ENCODE measurements at places on chromosomes 11 and 22. TPM values are rescaled to one million over a fixed set of nuclear protein-coding genes. Genes with fewer than 3 reads are reported as not detected.

Gene TESMIN
- polyA plus RNA-seq: 0.79 TPM

Gene SNX32
- polyA plus RNA-seq: 0.30 TPM

Gene ARHGAP20
- polyA plus RNA-seq: 3.9 TPM

Gene CD3D
- not detected for polyA plus RNA-seq

Gene CCDC34
- 3.9 TPM for polyA plus RNA-seq

Gene PANX2
- 1.1 TPM for polyA plus RNA-seq

Gene ARFIP2
- 79.1 TPM for polyA plus RNA-seq

Gene GAL3ST3
- 0.11 TPM for polyA plus RNA-seq

Gene TP53I11
- 6.3 TPM for polyA plus RNA-seq

Gene ART5
- polyA plus RNA-seq: 0.22 TPM

Gene PIK3C2A
- polyA plus RNA-seq: 42.3 TPM

Gene SYT7
- polyA plus RNA-seq: 0.60 TPM

Gene OR9I1
- polyA plus RNA-seq: not detected

Gene GDPD4
- polyA plus RNA-seq: not detected

Gene NLRP6
- polyA plus RNA-seq: not detected

Gene KCNA4
- polyA plus RNA-seq: not detected

Gene MS4A15
- not detected for polyA plus RNA-seq

Gene MB
- not detected for polyA plus RNA-seq

Gene OR2AG1
- not detected for polyA plus RNA-seq

Gene SF1
- polyA plus RNA-seq: 55.9 TPM

Gene GNG3
- polyA plus RNA-seq: not detected

Gene KRTAP5-2
- polyA plus RNA-seq: not detected

Gene ACTN3
- polyA plus RNA-seq: 0.11 TPM

Gene KRTAP5-8
- polyA plus RNA-seq: 0.06 TPM

Gene OR8G1
- not detected for polyA plus RNA-seq

Gene RAG1
- polyA plus RNA-seq: 0.33 TPM

Gene SLC25A45
- polyA plus RNA-seq: 0.76 TPM

Gene PRR5
- 12.9 TPM for polyA plus RNA-seq

Gene CARS1
- polyA plus RNA-seq: 137 TPM

Gene FGF19
- polyA plus RNA-seq: not detected

Gene OR5T1
- not detected for polyA plus RNA-seq

Gene VPREB3
- not detected for polyA plus RNA-seq

Gene CRYBB2
- polyA plus RNA-seq: 1.7 TPM

Gene OR4C6
- polyA plus RNA-seq: not detected

Gene ARVCF
- polyA plus RNA-seq: 5.6 TPM

Gene HSPB2
- 0.79 TPM for polyA plus RNA-seq

Gene FOLR3
- polyA plus RNA-seq: 0.25 TPM
